Inflammatory macrophage (primary cell): ENCODE measurements at places on chromosomes 12 and 14.

DNA sequence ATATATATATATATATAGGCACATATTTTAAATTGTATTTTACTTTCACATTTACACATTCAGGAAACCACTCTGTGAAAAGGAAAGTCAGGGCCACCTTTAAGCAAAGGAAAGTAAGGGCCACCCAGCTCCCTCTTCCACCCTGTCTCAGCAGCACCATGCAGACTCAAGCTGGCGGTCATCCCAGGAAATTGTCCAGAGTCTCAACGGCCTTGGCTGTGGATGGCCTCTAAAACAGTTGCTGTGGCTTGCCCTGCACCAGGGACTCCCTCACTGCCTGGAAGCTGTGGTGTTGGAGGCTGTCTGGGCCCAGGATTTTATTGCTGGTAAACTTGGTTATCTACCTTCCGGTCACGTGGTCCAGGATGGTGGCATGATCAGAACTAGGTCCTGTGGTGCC lies 11.8 kb upstream of the RPL10L start:
- DNase-seq: no peak

- DNase-seq: no peak
Measured at GRCh38 chr14:81031488-81031887, 76.1 kb downstream of the TSHR start.

DNA sequence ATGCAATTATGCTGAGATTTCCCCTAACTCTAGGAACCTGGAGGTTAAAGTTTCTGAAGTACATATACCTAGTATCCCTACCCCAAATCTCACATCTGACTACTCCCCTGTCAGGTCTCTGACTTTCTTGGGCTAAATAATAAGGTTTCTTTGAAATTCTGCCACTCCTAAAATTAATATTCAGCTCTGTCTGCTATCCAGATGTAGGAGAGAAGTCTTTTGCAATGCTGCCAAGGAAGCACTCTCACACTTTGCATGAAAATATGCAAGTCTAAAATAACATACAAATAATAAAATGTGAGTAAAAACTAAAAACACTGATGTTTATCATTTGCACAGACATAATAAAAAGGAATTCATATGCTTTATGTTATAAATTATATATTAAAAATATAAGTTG lies 196.9 kb upstream of the LRFN5 start:
- no peak for DNase-seq

DNA sequence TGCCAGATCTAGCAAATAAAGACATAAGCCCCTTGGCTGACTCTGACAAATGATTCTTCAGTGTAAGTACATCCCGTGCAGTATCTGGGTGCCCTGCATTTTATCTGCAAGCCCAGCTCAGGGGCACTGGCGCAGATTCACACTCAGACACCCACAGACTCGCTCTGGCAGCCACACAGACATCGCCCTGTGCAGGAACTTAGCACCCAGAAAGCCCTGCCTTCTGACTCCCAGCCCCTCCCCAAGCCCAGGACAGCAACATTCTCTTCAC lies 44.9 kb upstream of the NCOR2 start:
- no peak for DNase-seq

- DNase-seq: no peak
Measured at GRCh38 chr12:89907659-89908058, 199.0 kb upstream of the ATP2B1 start.
